ENCODE measurements at places on chromosomes 13 and 19. TPM values are rescaled to one million over a fixed set of nuclear protein-coding genes. Genes with fewer than 3 reads are reported as not detected.

MARCHF2 gene
- total RNA-seq = 8.0 TPM

ADGRE3 gene
- total RNA-seq = not detected

UBE2L5 gene
- total RNA-seq = not detected

RXFP2 gene
- not detected for total RNA-seq

SLC5A5 gene
- total RNA-seq = 0.87 TPM

CNMD gene
- not detected for total RNA-seq

PRR12 gene
- total RNA-seq = 17.8 TPM

ZNF471 gene
- total RNA-seq = 0.27 TPM

PRODH2 gene
- total RNA-seq = not detected

DNA sequence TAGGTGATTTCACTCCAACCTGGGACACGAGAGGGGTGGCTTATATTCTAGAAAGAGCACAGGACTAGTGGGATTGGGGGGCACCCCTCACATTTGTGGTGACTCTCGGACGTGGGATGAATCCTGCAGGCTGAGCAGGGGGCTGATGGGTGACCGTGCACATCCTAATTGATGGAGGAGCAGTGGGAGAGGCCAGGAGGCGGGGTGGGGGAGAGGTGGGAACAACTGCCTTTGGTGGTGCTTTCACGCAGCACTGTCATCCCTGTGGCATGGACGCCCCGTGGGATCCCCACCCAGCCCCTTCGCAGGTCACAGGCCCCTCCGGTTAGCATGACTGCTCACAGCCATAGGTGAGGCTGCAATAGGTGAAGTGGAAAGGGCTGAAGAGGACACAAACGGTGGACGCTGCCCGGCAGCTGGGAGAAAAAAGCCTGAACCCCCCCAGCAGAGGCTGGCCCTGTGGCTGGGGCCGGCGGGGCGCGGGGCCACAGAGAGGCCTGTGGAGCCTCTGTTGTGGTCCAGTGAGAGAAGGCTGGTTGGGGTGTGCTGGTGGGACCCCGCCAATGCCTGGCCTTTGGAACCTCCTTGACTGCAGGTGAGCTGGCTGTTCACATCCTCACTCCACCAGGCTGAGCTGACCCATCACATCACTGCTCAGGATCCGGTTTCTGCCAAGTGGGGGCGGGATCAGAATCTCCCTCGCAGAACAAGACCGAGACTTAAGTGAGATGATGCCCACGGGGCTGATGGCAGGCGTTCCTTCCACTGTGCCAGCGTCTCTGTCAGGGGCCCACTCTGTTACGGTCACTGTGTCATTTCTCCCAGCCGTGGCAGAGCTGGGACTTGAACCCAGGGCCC, 325.4 kb downstream of the TEX29 start:
- DNase-seq = no peak

DNA sequence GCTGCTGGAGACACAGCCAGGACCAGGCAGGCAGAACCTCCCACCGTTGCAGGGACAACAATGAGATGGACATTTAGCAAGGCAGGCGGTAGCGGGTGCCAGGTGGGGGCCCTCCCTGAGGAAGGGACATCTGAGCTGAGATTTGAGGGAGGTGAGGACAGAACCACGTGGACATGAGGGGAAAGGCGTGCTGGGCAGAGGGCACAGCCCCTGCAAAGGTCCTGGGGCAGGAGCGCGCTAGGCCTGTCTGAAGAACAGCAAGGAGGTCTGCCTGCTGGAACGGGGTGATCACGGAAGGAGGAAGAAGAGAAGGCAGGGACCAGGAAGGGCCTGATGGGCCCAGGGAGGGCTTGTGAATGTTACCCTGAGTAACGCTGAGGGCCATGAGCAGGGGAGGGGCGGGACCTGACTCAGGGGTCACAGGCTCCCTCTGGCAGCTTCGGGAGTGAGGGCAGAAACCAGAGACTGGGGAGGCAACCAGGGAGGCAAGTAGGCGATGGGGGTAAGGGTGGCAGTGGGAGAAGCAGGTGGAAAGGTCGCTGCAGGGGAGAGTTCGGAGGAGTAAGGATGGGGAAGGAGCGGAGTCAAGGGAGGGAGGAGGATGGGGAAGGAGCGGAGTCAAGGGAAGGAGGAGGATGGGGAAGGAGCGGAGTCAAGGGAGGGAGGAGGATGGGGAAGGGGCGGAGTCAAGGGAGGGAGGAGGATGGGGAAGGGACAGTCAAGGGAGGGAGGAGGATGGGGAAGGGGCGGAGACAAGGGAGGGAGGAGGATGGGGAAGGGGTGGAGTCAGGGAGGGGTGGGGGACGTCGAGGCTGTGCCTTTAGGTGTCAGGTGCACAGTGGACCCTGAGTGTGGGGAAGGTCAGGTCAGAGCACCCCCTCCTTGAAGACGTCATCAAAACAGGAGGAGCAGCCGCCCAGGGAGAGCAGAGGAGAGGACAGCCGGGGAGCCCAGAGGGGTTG, 15.7 kb upstream of the B3GNT3 start:
- no peak for DNase-seq

- DNase-seq = no peak
Measured at GRCh38 chr13:67145950-67146349, 84.2 kb downstream of the PCDH9 start.

DNA sequence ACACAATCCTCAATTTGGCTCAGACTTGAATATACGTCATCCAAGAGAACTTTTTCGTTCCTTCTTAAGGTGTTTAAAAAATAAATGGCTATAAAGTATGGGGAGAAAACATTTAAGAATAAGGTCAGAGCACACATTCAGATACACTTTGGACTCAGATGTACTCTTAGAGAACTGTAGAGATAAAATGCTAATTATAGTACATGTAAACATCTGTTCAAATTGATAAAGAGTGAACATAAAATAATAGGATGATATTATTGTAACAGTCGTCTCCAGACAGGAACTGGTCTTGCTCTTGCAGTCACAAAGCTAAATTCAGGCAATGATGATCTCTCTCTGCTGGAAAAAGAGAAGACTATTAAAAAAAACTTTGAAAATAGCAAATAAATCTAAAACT, 91.4 kb downstream of the RBM26 start:
- no peak for DNase-seq

DNA sequence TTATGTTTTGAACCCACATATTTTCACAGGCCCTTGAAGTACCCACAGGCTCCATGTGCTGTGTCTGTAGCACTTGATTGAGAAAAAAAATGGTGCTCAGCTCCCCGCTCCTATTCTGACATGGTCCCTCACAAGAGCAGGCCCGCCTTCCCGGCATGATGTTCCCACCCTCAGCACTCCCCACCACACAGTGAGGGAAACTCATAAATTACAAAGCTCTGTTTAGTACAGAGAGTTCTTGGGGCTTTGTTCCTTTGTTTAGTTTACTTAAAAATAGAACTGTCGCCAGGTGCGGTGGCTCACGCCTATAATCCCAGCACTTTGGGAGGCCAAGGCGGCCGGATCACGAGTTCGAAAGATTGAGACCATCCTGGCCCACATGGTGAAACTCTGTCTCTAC, 25.9 kb upstream of the ABCC4 start:
- no peak for DNase-seq

DNA sequence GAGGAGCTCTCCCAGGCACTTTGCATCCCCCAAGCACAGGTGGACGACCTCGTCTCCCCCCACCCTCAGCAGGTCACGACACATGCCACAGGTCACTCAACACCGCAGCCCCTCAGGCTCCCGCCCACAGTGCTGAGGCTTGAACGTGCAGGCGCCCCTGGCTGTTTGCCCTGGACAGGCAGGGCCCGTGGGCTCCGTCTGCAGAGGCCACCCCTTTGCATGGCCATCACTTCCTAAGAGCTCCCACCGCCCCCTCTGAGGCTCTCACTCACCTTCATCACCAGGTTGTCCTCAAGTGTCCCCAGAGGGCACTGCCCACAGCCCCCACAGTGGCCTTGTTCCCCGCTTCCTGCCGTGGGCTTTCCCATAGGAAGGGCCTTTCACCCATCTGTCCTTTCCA, 132.1 kb upstream of the MCF2L start:
- DNase-seq = no peak

- DNase-seq = no peak
Measured at GRCh38 chr13:53445686-53446085, 417.1 kb downstream of the OLFM4 start.

GRCh38 chr19:49677231-49677900, at the start of gene PRMT1:
Gene PRMT1 (plus strand): TSS chr19:49677271. CDS start chr19:49677281, 10 bp downstream.
- no peak for DNase-seq

GRCh38 chr19:35122687-35123551, 7.3 kb downstream of the FXYD3 start:
- no peak for DNase-seq

GRCh38 chr13:42977219-42977659, 14.8 kb downstream of the EPSTI1 start:
- no peak for DNase-seq

DNA sequence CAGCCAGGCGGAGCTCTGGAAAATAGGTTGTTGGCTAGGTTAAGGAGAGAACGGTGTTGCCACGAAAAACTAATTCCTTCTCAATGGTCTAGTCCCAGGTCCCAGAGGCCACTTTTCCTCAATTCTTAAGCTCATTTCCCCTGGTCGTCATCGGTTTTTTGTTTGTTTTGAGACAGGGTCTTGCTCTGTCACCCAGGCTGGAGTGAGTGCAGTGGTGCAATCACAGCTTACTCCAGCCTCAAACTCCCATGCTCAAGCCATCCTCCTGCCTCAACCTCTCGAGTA, 1.2 kb downstream of the SF3A2 start:
- DNase-seq = no peak

DNA sequence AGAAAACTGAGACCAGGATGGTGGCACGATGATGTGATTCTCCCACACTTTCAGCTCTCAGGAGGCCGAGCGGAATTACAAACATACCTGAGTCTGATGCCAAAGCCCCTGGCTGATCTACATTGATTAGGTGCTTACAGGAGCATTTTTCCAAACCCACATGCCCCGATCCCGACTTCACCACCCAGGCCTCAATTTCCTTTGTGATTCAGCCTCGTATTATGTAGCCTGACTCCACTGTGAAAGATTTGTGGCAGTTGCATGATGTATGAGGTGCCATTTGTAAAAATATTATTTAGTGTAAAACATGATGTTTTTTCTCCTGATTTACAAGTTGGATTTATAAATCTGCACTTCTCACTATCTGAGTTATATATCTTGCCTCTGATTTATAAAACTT, 118.0 kb downstream of the TSHZ3 start:
- DNase-seq = no peak

DNA sequence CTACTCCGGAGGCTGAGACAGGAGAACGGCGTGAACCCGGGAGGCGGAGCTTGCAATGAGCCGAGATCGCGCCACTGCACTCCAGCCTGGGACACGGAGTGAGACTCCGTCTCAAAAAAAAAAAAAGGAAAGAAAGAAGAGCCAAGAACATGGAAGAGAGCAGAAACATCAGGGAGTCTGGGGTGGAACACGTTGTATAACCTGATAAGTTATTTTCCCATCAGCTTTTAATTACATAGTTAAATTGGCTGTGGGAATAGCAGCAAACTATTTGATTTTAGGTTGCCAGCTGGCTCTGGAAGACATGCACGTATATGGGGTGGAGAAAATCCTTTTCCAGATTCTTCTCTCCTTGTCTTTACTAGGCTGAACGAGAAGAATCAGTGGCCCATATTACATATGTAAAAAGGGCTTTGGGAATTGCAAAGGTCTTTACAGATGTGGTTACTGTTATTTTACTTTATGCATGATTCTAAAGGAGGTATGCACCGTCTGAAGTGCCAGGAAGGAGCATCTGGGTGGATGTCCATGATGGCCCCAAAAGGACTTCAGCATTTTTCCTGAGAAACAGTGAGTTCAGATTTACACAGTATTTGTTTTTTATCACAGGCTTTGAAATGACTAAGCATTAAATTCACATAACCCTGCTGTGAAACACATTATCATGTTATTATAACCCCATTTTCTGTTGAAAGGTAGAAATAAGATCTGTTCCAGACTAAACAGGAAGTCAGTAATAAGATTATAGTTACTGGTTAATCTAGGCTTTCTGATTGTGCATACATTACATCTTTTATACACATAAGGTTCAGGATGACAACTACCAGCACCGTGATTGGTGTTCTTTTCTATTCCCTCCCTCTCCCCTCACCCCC, 4.6 kb upstream of the NAA16 start:
- no peak for DNase-seq

DNA sequence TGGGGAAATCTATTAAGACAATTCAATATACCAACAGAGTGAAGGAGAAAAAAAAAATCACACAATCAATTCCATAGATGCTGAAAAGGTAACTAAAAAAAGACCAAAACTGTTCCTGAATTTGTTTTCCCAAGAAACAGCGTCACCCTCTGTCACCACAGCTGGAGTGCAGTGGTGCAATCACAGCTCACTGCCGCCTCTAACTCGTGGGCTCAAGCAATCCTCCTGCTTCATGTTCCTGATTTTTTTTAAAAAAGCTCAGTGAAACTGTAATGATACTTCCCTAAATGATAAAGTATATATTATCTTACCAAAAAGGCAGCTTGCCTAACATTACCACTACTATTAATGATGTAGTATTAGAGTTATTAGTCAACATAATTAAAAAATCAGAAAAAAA, 19.6 kb upstream of the ZFP14 start:
- DNase-seq = no peak

GRCh38 chr19:810077-810855, 11.5 kb downstream of the PLPPR3 start:
- DNase-seq = no peak

DNA sequence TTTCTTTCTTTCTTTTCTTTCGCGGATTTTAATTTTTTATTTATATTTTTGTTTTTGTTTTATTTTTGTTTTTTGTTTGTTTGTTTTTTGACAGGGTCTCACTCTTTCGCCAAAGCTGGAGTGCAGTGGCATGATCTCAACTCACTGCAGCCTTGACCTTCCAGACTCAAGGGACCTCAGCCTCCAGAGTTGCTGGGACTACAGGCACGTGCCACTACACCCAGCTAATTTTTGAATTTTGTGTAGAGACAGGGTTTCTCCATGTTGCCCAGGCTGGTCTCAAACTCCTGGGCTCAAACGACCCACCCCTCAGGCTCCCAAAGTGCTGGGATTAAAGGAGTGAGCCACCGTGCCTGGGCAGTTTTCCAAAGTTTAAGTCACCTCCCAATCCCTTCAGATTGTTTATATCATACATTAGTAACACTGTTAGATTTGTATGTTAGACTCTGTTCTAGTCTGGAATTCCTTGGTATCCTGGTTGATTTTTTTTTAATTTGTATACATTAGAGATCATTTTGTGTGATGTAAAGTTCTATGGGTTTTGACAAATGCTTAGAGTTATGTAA, 597.3 kb downstream of the DCT start:
- DNase-seq = no peak

- no peak for DNase-seq
Measured at GRCh38 chr19:35432911-35433310, 15.1 kb upstream of the FFAR2 start.

DNA sequence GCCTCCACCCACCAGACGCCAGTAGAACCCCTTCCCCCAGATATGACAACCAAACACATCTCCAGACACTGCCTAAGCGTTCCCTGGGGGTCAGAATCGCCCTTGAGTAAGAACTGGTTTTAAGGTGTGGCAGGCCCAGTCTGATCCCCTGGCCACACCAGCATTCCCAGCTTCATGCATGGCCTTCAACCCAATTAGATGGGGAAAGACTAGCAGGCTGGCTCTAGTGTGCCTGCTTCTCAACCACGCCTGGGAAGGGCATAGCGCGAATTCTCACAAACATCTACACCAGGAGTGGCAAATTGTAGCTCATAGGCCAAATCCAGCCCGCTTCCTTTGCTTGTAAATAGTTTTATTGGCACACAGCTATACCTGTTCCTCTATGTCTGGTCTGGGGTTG, 13.6 kb downstream of the HAUS8 start:
- DNase-seq = no peak

Measured in activated CD8-positive, alpha-beta T cell treated with anti-CD3 and anti-CD28 coated beads for 36 hours (primary cell).